Kidney (tissue), 22 donors: ENCODE measurements at places on chromosomes 1 and 21. TPM values are rescaled to one million over a fixed set of nuclear protein-coding genes. Genes with fewer than 3 reads are reported as not detected.

The COL6A2 gene
- 52.4 TPM for polyA plus RNA-seq

The GFI1 gene
- 0.17 TPM for polyA plus RNA-seq

The GPR3 gene
- 0.77 TPM for polyA plus RNA-seq

The PERM1 gene
- 0.86 TPM for polyA plus RNA-seq

The CACHD1 gene
- 3.9 TPM for polyA plus RNA-seq

The IFI44 gene
- polyA plus RNA-seq = 21.9 TPM

The UBL4B gene
- polyA plus RNA-seq = not detected

The SGIP1 gene
- polyA plus RNA-seq = 8.3 TPM

The FCN3 gene
- 240 TPM for polyA plus RNA-seq

The SNRNP40 gene
- 31.3 TPM for polyA plus RNA-seq

The HTR6 gene
- polyA plus RNA-seq = not detected

The REG4 gene
- 0.34 TPM for polyA plus RNA-seq

The LIN28A gene
- polyA plus RNA-seq = not detected

The OR10Z1 gene
- polyA plus RNA-seq = not detected

The DDAH1 gene
- polyA plus RNA-seq = 98.9 TPM

The CRP gene
- polyA plus RNA-seq = not detected

The SLC22A15 gene
- polyA plus RNA-seq = 3.5 TPM

The GBP4 gene
- 11.0 TPM for polyA plus RNA-seq

The CYB561D1 gene
- polyA plus RNA-seq = 5.2 TPM
